Pancreas (tissue), 10 donors: ENCODE measurements at places on chromosomes 7 and 10. TPM values are rescaled to one million over a fixed set of nuclear protein-coding genes. Genes with fewer than 3 reads are reported as not detected.

- no peaks in the 10 kb centered on the region for H3K4me1 ChIP-seq
- H3K27me3 ChIP-seq: no peaks in the 10 kb centered on the region
- no peaks in the 10 kb centered on the region for H3K36me3 ChIP-seq
- H3K4me3 ChIP-seq: no peak overlapping the region
- no peak for DNase-seq
Observed at GRCh38 chr7:87797395-87797794, 78.8 kb downstream of the SLC25A40 start.

- H3K4me1 ChIP-seq: no peaks in the 10 kb centered on the region
- H3K4me3 ChIP-seq: no peak overlapping the region
- DNase-seq: no peak
- H3K36me3 ChIP-seq: no peaks in the 10 kb centered on the region
- H3K27ac ChIP-seq: no peak overlapping the region
Observed at GRCh38 chr10:23238015-23238414, 45.9 kb downstream of the PTF1A start.

GRCh38 chr7:43372676-43373355 is 210.1 kb upstream of the STK17A start:
- DNase-seq: no peak
- no peaks in the 10 kb centered on the region for H3K4me1 ChIP-seq
- no peaks in the 10 kb centered on the region for H3K36me3 ChIP-seq
- H3K27ac ChIP-seq: no peak overlapping the region

- no peaks in the 10 kb centered on the region for H3K36me3 ChIP-seq
- H3K27ac ChIP-seq: no peak overlapping the region
- no peaks in the 10 kb centered on the region for H3K27me3 ChIP-seq
Observed at GRCh38 chr10:104089621-104090020, 3.9 kb upstream of the COL17A1 start.

Gene CYP2C19
- not detected for total RNA-seq

DNA sequence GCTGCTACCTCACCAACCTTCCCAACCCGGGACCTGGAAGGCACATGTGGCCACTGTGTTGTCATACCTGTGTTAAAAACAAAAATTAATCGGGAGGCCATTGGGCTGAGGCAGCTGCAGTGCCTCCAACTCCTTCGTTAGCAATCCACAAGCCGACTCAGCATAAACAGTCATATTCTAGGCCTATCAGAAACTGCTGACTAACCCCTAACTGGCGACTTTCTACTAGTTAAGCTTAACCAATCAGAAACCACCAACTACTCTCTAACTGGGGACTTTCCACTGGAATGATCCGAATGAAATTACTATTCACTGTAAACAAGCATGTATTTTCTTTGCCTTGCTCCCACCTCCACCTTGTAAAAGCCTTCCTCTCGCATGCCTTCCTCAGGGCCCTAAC is 14.1 kb upstream of the TMEM72 start:
- no peak overlapping the region for H3K4me3 ChIP-seq
- H3K27ac ChIP-seq: no peak overlapping the region
- H3K4me1 ChIP-seq: no peaks in the 10 kb centered on the region
- H3K27me3 ChIP-seq: no peaks in the 10 kb centered on the region
- H3K36me3 ChIP-seq: no peaks in the 10 kb centered on the region

GRCh38 chr10:91042069-91042468 is 121.2 kb upstream of the ANKRD1 start:
- DNase-seq: no peak
- H3K4me3 ChIP-seq: no peak overlapping the region
- H3K36me3 ChIP-seq: no peaks in the 10 kb centered on the region
- no peak overlapping the region for H3K27ac ChIP-seq
- no peaks in the 10 kb centered on the region for H3K27me3 ChIP-seq
